ENCODE measurements at places on chromosomes 11 and 22.

DNA sequence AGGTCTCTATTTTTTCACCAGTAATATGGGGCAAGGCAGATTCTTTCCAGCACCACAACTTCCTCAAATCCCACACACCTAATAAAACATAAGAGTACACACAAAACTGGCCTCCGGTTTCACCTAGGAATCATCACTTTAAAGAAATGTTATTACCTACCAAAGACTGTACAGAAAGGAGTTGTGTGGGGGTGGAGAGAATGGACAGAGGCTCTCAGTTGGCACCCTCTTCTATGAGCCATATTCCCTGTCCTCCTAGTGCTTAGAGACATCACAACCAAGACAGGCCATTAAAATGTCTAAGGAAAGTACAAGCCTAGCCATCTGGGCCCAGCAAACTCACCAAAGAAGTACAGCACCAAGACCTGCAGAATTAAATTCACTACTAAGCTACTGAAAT, 56.1 kb downstream of the RBFOX2 start:
- DNase-seq = no peak

DNA sequence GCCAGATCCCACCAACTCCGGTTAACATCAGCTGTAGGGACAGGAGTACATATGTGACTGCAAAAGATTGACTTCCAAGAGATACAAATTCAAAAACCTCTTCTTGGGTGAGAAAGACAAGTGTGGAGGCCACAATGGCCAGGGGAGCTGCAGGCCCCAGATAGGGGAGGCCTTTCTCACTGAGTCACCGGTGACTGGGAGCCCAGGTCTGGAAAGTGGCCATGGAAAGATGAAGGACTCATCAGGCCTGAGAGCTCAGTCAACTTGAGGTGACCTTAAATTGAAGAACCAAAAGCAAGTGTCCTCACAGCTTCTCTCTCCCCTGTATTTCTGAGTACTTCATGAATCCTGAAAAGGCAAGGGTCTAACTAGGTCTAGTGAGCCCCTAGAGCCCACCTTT, 90.4 kb upstream of the CLPB start:
- DNase-seq = no peak

GRCh38 chr11:126312961-126313360, 9.1 kb downstream of the DCPS start:
- DNase-seq = no peak

DNA sequence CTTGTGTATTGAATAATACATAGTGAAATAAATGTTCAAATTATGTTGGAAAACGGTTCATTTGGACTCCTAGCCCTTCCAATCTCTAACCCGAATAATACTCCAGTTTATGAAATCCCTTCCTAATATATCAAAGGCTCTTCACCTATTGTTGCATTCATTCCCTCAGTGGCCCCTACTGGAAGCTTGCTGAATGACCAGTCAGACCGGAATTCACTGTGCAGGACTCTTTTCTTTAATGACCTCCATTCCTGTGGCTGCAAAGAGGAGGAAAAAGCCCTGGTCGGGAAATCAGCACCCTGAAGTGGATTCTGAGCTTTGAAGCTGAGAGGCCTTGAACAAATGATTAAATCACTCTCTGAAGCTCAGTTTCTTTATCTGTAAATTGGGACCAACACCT, 19.1 kb upstream of the RCN1 start:
- no peak for DNase-seq
